NCI-H510A treated with DMSO at 0.1 percent for 48 hours (cell line): ENCODE measurements at places on chromosomes 16 and 17.

DNA sequence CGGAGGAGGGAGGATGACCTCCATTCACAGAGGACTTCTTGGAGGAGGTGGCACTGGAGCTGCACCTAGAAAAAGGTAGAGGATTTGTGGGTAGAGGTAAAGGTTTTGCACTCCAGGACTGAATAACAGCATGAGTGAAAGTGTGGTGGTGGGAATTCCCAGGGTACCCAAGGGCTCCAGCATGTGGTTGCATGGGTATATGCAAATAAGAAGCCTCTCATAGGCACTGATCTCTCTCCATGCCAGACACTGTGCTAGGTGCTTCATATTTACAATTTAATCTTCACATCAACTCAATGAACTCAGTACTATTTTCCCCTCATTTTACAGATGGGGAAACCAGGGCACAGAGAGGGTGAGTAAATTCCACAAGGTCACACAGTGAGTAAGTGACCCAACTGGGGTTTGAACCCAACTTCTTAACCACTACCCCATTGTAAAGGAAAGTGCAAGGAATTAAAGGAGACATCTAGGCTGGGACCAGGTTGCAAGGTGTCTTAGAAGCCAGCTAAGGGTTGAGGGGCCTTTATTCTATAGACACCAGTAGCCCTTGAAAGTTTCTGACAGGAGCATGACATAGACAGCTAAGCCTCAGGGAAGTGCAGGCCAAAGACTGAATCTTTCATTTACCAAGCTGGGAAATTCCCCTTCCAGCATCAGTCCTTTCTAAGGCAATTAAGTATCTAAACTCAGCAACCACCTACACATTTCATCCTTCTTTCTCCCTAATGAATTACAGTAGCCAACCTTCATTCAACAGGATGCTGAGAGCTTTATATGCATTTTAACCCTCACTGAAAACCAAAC lies 21.3 kb downstream of the SCNN1B start:
- DNase-seq: no peak

- no peak for DNase-seq
These were observed 6.1 kb downstream of the DOK4 start for GRCh38 chr16:57479976-57480753.

DNA sequence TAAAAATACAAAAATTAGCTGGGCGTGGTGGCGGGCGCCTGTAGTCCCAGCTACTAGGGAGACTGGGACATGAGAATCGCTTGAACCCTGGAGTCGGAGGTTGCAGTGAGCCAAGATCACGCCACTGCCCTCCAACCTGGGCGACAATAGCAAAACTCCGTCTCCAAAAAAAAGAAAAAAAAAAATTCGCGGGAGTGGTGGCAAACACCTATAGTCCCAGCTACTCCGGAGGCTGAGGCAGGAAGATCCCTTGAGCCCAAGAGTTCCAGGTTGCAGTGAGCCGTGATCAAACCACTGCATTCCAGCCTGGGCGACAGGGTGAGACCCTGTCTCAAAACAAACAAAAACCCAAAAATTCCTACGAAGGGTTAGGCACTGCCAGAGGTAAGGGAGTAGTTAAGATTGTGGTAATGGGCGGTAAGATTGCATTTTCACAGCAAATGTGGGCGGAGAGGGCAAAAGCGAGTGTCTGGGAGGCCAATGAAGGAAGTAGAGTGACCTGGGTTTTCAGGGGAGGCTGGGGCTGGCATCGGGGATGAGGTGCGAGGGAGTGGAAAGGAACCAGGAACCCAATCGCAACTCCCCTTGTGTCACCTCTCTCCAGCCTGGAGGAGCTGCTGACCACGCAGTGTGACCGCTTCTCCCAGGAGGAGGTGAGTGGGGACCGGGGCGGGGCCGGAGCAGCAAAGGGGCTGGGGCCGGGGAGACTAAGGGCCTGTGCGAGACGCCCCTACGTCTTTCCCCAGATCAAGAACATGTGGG lies 2.6 kb downstream of the MYL11 start:
- DNase-seq: no peak

- no peak for DNase-seq
These were observed 58.1 kb downstream of the MAP2K4 start for GRCh38 chr17:12078791-12079190.

- peak; percentile 54 for DNase-seq
These were observed 20.8 kb downstream of the NPRL3 start for GRCh38 chr16:117379-118365.

GRCh38 chr17:76337413-76337777 lies 16.3 kb downstream of the PRPSAP1 start:
- DNase-seq: no peak

GRCh38 chr17:70313086-70313852 lies 143.9 kb downstream of the KCNJ2 start:
- DNase-seq: no peak

DNA sequence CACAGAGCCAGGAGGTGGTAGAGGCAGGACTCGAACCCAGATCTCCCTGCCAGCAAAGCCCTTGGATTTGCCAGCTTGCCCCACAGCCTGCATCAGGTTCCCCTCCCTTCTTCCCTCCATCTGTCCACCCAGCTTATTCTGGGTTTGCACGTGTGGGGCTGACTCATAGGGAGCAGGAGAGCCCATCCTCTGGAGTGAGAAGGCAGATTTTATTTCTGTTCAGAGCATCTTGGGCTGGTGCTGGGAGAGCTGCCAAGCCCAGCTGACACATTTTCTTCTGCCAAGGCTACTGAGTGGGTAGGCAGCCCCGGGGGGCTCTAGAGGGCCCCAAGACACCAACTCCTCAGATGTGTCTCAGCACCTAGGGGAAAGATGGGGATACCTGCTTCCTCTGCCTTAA lies 106.3 kb upstream of the CRHR1 start:
- no peak for DNase-seq

DNA sequence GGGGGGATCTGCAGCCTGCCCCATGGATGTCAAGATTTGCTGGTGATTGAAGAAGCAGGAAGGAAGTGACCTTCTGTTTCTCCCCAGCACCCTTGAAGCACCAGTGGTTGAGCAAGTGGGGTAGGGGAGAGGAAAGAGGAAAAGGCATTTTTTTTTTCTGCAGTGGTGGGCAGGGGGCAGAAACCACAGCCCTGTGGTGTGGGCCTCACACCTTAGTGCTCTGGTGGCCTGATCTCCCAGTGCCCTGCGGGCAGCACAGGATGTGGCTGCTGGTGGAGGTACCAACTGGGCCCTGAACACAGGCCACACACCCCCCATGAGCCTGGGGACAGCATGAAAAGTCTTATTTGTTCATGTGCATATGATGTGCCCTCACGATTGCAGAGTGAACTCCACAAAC lies 7.1 kb downstream of the ITGAD start:
- no peak for DNase-seq

- DNase-seq: peak; percentile 55
These were observed 418.0 kb upstream of the PSMD7 start for GRCh38 chr16:73878611-73879010.

DNA sequence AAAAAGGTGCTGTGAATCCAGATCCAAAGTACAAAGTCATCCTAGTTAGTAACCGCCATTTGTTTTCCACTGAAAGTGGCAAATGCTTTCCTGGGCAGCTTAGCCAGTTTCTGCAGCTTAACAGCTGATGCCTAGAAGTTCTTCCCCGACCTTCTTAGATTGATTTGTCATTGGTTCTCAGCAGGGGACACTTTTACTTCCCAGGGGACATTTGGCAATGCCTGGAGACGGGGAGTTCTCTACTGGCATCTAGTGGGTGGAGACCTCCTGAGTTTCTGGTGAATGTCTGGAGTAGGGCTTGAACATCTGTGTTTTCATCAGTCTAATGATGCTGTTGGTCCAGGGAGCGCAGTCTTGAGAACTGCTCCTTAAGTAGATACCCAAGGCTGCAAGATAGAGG lies 7.6 kb downstream of the DNAJA3 start:
- no peak for DNase-seq

DNA sequence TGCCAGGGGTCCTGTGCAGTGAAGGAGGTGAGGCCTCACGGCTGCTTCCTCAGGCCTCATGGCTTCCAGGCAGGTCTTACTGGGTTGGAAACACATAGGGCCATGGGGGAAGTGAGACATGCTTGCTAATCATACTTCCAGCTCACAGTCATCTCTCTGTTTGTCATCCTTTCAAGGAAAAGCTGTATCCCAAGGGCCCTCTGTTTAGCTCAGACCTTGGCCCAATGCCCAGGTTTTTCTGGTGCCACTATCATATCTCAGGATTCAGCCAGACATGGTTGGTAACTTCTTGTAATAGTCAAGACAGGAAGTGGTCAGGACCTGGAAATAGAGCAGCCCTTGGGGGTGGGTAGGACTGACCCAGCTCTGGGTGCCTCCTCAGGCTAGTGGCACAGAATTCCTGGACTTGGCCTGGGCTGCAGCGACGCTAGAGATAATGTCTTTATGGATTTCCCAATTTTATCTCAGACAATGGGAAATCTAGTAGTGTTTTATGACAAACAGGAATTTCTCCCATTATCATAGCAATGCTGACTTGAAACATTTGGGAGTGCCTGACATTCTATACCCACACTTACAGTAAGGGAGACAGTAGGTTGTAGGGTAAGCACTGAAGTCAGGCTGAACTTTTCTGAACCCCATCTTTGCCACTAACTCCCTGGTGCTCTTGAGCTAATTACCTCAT lies 13.5 kb upstream of the ITGB3 start:
- DNase-seq: peak; percentile 30

DNA sequence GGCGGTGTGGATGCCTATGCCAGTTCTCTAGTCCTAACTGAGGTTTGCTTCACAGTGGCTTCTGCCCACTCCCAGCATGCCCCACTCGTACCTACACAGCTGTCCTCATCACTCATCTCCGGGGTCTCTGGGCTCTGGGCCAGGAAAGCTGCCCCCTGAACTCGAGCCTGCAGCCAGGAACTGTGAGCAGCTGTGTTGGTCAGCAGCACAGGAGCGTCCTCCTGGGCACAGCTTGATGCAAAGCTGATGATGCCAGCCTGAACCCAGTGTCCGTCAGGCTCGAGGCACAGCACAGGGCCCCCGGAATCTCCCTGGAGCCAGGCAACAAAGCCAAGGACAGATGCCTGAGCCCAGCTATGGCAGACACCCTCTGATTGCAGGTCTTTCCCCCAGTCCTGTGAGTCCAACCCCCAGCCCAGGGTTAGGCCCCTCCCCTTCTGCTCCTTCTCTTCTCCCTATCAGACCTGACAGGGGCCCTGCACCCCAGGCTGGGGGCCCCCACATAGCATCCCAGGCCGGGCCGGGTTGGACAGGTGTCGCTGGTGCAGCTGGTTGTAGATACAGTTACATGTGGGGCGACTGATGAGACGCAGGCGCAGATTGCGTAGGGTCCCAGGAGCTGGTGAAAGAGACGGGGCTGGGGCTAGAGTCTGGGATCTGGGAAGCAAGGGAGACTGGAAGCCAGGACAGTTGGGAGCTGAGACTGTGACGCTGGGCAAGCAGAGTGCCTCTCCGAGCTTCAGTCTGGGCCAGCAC lies 2.7 kb downstream of the PRSS53 start:
- no peak for DNase-seq

GRCh38 chr16:3509470-3509928 lies 8.7 kb downstream of the CLUAP1 start:
- DNase-seq: no peak

GRCh38 chr17:77248216-77249114 lies 107.7 kb downstream of the SEC14L1 start:
- DNase-seq: no peak

- no peak for DNase-seq
These were observed 113.6 kb upstream of the MON1B start for GRCh38 chr16:77077256-77077922.

- no peak for DNase-seq
These were observed 10.0 kb upstream of the SDK2 start for GRCh38 chr17:73654241-73654640.

DNA sequence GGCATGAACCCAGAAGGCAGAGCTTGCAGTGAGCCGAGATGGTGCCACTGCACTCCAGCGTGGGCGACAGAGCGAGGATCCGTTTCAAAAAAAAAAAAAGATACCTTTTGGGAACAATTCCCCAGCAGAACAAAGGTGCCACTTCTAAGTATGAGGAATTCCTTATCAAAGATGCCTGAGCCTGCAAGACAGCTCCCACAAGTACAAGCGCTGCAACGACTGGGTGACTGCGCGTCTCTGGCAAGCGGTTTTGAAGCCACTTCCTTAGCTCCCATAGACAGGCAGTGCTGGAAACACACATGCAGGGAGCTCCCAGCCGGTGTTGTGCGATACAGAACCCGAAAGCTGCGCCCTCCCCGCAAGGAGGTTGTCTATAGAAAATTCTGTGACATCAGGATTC lies 60.5 kb downstream of the ADCY9 start:
- no peak for DNase-seq

GRCh38 chr17:574061-574460 lies 140.6 kb downstream of the VPS53 start:
- no peak for DNase-seq

GRCh38 chr16:12618515-12618914 lies 185.2 kb downstream of the CPPED1 start:
- DNase-seq: no peak

GRCh38 chr16:30491744-30492308 lies 19.3 kb downstream of the ITGAL start:
- DNase-seq: no peak

DNA sequence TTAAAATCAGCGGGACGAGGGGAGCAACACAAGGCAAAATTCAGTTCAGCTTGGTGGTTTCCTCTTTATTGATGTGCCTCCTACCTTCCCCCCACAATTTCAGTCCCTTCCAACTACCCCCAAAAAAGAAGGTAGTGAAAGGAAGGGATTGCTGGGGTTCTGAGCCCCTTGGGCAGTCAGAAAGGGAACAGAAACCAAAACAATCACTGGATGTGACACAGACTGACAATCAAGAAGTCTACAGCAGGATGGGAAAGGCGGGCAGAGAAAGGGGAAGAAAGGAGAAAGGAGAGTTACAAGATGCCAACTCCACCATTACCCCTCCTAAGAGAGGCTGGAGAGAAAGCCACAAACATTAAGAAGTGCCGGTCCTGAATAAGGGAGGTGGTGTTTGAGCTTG lies 1.1 kb upstream of the PHF23 start:
- DNase-seq: no peak

DNA sequence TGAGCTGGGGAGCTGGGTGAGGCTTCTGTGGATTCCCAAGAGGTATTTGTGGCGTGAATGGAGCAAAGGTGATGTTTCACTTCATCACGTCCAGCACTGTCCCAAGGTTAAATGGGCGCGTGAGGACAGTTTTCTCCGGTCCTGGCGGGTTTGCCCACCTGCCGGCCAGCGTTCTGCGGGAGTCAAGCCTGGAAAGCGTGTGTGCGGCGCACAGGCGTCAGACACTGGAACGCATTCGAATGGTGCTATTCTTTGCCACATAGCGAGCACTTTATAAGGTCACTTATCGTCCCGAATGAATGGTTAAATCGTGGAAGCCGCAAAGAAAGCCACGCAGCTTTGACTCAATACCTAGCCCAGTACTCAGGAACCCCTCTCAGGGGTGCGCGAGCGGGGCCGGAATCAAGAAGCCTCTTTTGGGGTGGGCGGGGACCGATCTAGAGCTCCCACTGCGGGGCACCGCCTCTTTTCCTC lies 446 bp upstream of the PSMD11 start:
- DNase-seq: no peak

- no peak for DNase-seq
These were observed 8.4 kb downstream of the ZNF652 start for GRCh38 chr17:49353607-49354006.

- DNase-seq: peak; percentile 99
These were observed 113.2 kb upstream of the SDK2 start for GRCh38 chr17:73757420-73757819.

- peak; percentile 66 for DNase-seq
These were observed 675 bp downstream of the RNF213 start for GRCh38 chr17:80261159-80261894.
